ENCODE measurements at places on chromosomes 7 and 10.

DNA sequence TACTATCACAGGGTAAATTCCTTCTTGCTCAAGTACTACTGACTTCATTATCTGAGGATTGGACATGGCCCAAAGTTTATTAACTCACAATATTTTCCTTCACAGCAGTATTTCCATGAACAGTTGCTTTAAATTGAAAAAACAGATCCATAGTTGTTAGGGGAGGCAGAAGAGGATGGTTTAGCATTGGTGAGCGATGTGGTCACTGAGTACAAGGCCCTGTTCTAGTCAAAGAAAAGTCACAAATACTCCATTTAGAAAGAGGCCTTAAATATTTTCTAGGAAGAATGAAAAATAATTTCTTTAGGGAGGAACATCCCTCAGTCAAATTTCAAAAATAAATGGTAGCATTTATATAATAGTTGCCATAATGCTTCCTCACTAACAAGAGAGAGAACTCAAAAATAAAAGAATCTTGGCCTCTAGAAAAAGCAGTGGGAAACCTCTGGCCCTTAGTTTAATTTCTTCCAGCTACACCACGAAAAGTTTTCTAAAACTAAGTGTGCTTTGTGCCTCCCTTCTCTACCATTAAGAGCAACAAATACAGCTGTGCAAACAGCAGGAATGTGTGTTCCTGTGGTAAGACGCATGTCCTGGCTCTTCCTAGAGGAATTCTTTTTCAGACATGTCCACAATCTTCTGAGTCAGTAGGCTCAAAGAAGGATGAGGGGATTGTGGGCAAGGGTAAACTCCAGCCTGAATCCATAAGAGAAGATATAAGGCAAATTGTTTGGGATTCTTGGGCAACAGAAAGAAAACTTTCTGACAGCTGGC, 105.7 kb downstream of the HOXA1 start:
- DNase-seq = no peak

DNA sequence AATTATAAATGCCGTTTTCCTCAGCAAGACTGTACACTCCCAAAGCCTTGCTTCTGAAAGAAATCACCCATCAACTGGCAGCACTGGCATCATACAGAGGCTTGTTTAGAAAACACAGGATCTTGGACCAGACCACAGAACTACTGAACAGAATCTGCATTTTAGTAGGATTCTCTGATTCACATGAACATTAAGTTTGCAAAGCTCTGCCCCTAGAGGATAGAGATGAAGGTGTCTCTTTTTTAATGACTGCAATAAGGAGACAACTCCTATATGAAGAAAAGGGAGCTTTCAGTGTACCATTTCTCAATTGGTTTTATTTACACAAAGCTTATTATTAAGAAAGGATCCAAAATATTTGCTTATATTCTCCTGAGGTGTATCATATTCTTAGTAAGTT, 172.7 kb downstream of the AGMO start:
- DNase-seq = no peak

- DNase-seq = no peak
Observed at GRCh38 chr10:128896963-128897362, 570.1 kb upstream of the MGMT start.

DNA sequence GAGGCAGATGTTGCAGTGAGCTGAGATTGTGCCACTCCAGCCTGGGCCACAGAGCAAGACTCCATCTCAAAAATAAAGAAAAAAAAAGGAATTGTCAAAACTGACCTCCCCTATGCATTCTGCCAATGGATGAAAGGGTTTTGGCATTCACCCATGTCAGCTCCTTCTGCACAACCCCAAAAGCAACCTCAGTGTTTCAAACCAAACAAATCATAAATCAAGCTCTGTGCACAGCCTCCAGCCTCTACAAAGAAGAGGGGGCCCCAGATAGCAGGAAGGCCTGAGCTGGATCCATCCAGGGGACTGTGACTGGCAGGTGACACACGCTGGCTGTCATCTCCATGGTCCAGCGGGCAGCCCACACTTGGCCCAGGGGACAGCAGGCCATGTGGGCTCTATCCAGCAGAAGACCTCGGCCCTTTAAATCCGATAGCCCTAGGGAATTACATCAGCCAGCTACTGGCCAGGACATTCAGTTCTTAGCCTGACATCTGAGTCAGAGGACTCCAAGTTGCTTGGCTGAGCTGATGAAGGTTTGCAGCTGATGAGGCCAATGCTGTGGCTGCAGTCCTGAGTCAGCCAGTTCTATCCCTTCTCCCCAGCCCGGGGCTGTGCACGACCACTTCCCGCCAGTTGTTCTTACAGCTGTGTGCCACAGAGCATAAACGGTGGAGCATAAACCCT, 52.0 kb upstream of the FIGNL1 start:
- DNase-seq = no peak

- no peak for DNase-seq
Observed at GRCh38 chr7:86664991-86665390, 21.3 kb downstream of the GRM3 start.

GRCh38 chr10:73998929-73999691, 1.2 kb downstream of the VCL start:
- no peak for DNase-seq

DNA sequence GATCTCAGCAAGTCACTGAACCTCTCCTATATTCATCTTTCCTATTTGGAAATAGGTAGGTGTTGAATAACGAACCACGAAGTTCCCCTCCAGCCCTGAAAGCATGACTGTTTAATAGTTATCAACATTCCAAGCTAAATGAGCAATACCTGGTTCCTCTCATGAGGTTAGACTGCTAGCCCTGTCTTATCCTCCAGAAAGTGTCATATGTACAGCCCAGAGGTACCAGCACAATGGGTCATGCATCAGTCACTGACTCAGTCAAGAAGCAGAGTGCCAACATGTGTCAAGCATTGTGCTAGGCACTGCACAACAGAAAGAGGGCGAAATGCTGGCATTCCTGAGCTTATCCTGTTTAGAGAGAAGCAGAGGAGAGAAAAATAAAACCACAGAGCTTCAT, 70.0 kb downstream of the AMPH start:
- no peak for DNase-seq

DNA sequence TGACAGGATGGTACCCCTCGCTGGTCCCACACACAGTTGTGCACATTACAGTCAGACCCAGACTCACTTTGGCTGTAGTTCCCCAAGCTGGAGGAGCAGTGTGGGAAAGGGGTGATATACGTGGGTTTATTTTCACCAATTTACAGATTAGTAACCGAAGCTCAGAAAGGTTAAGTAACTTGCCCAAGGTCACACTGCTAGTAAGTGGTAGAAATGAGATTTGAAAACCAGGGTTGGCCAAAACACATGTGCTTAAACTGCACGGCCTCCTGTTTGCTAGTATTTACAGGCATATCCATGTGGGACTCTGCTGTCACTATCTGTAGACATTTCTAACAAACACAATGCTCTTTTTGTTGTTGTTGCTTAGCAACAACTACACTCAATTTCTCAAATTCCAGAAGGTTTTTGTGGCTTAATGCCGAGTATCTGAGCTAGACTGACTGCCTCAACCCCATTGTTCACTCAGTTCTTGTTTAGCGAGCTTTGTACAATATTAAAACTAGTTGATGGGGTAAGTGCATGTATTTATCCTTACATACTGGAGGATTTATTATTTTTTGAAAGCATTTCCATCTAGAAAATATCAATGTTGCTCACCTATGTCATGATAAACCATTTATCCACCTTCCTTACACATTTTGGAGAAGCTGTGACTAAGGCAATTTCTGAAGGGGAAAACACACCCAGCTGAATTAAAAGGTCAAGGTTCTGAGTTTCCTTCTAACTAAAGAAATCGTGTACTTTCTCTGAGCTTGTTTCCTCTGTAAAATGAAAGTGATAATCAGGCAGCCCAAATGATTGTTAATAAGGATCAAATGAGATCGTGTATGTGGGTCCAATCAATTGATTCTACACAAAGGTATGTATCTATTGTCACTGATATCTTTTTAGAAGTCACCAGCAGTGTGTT, 5.3 kb upstream of the TMEM139 start:
- no peak for DNase-seq

DNA sequence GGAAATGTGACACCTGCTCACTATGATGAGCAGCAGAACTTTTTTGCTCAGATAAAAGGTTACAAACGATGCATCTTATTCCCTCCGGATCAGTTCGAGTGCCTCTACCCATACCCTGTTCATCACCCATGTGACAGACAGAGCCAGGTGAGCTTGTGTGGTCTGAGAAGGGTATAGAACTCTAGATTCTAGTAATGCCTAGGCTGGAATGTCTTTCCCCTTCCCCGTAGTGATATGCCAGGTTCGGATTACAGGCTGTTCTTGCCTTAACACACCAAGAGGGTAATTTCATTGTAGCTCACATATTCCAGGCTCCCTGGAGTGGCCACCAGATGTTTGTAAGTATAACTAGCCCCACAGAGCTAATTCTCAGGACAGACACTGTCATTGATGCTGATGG, 9.2 kb downstream of the HIF1AN start:
- no peak for DNase-seq

DNA sequence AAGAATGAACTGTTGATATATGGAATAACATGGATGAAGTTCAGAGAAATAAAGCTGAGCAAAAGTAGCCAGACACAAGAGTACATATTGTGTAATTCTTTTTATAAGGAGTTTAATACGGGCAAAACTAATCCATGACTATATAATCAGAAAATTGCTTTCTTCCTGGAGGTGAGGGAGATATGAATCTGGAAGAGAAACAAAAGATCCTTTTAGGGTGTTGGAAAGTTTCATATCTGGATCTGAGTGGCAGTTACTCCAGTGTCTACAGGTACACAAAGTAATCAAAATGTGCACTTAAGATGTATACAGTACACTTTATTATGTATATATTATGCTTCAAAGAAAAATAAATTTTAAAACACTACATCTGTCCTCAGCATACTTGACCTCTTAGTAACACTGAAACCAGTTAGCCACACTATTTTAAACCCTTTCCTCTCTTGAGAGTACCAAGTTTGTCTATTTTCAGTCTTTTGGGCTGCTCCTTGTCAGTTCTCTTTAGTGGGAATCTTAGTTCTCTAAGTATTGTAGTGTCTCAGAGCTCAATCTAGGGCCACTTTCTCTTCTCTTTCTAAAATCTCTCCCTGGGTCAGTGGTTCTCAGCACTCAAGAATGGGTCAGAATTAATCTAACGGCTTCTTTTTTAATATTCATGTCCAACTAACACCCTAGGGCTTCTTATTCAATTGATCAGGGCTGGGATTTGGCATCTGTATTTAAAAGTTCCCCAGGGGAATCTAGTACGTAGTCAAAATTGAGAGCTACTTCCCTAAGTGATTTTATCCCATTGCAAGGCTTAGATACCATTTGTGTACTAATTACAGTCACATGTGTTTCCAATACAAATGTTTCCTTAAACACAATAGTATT, 4.3 kb upstream of the LIPF start:
- DNase-seq = no peak

GRCh38 chr7:2558629-2559282, at the start of gene IQCE:
Gene IQCE (plus strand): TSS chr7:2558979. CDS start chr7:2559182, 203 bp downstream.
- DNase-seq = peak; percentile 86

DNA sequence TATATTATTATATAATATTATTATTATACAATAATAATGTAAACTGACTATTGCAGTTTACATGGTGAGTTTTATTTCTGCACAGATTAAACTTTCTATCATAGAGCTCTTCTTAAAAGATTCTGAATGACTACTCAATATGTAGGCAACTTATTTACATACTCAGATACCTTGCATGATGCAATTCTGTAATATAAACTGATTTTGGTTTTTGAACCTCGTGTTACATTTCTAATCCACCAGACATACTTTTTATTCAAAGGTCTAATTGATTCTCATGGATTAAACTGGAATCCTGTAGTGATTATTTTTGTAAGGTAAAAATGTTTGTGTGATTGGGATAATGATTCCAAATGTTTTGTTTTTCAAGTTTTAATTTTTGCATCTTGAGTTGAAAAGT, 19.9 kb downstream of the SLC26A4 start:
- DNase-seq = peak; percentile 13

GRCh38 chr10:34698979-34699378, 116.1 kb downstream of the PARD3 start:
- DNase-seq = no peak

DNA sequence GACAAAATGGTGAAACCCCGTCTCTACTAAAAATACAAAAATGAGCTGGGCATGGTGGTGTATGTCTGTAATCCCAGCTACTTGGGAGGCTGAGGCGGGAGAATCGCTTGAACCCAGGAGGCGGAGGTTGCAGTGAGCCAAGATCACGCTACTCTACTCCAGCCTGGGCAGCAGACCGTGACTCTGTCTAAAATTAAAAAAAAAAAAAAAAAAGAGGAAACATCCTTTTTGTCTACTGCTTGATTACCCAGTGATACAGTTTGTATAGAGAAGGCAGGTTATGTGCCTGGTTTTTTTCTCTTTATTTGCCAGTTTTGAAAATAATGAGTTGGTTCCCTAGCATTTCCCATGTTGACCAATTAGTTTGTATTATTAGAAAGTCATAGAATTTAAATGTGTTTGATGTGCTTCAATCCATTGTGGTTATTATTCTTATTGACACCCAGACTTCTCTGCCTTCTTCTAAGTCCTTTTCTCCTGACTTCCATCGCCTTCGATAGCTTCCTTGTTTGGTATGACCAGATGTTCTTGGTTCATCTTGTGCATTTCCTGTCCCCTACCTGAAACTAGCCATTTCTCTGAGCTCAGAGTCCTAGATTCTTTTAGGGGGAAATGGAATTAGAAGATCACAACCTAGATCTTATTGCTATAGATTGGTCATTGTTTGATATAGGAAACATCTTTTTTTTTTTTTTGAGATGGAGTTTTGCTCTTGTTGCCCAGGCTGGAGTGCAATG, 43.2 kb downstream of the VKORC1L1 start:
- peak; percentile 78 for DNase-seq

DNA sequence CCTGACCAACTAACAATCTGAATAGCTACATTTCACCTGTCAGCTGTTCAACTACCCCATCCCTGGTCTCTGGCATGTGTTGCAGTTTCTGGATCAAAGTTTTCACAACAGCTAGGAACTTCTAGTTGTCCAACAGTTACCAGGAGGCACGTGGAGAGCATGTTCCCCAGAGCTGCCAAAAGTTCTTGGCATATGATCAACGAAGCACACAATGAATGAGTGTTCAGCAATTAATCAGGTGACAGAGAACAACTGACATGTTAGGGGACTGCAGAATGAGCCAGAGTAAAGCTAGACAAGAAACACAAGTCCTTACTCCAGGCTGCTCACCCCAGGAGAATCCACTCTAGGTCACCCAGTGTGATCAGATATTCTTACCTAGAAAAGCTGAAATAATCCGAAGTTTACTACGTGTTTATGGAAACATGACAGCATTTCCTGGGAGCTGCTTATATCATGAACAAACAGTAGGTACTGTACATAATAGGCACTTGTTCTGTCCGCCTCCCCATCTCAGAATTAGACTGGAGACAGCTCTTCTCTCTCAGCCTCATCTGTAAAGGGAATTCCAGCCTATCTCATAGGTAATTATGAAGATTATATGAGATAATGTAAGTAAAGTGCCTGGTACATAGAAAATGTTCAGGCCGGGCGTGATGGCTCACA, 50.6 kb downstream of the ZNF438 start:
- DNase-seq = no peak

DNA sequence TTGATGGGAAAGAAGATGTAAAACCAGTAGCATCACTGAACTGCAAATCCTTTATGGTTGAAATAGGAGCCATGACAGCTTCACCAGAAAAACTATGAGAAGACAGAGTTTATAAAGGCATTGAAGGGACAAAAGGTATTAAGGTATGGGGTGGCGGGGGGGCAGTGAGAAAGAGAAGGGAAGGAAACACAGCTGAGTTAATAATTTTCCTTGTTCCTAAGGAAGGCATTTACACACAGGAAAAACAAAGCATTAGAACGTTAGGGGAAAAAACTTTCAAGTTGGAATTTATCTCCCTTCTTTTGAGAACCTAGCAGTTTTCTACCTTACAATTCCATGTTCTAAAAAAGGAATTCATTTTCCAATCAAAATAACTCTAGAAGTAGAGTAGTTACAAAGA, 4.4 kb downstream of the LARP4B start:
- DNase-seq = no peak

- peak; percentile 86 for DNase-seq
Observed at GRCh38 chr7:76292213-76292573, 10.3 kb upstream of the HSPB1 start.
